Activated CD4-positive, alpha-beta T cell treated with anti-CD3 and anti-CD28 coated beads, Interleukin-2, amount 50 U/mL, for 4 hours (primary cell): ENCODE measurements at places on chromosomes 3 and 15.

DNA sequence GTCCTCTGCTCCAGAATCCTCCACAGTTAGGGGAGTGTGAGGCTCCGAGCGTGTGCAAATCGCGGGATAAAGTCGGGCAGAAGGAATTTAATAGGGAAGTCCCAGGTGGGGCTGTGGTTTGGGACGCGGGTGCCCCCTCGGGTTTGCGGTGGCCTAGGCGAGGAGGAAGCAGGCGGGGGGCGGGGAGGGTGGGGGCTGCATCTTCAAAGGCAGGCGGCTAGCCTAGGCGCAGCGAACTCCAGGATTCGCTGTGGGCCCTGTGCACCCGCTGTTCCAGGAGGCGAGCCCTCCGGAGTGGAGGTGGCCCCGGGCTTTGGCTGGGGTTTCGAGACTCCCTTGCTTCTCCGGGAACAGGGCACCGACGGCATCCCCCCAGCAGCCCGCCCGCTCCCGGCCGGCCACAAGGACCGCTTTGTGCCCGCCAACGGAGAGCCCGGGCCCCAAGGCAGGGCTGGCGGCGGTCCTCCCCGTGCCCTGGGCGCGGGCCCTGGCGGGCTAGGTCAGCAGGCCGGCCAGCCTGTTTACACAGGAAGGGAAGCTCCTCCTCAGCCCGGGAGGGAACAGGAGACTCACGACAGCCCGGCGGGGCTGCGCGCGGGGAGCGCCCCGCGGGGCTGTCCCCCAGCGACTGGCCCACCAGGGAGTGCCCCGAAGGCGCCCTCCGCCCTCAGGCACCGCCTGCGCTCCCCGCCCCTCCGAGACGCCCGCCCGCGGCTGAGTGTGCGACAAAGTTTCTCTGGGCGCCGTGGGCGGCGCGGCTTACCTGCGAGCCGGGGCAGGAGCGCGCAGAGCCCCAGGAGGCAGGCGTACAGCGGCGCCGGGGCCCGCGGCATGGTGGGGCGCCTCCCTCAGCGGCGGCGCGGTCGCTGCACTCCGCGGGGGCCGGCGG lies 753 bp downstream of the ITGB5 start:
- peak; percentile 26 for DNase-seq

GRCh38 chr3:159989973-159990846 lies 1.6 kb downstream of the IL12A start:
- no peak for DNase-seq

- no peak for DNase-seq
Measured at GRCh38 chr3:182212479-182213076, 500.9 kb downstream of the SOX2 start.

- DNase-seq, result no peak
Measured at GRCh38 chr3:151377768-151378385, 6.7 kb downstream of the P2RY12 start.

DNA sequence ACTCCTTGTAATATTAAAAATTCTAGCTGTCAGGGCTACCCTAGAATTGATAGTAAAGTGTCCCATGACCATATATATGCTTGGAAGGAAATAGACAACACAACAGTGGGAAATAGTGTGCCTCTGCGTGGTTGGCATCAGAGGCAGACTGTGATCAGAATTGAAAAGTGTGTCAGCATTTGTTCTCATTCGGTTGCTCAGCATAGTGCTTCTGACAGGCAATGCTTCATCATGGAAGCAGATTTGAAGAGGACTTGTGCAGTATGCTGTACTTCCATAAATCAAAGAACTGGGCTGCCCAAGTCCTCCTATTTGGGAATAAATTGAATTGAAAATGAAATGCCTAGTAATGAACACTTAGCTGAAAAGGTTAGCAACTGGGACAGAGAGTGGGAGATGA lies 435.7 kb downstream of the DIPK2A start:
- DNase-seq, result no peak

DNA sequence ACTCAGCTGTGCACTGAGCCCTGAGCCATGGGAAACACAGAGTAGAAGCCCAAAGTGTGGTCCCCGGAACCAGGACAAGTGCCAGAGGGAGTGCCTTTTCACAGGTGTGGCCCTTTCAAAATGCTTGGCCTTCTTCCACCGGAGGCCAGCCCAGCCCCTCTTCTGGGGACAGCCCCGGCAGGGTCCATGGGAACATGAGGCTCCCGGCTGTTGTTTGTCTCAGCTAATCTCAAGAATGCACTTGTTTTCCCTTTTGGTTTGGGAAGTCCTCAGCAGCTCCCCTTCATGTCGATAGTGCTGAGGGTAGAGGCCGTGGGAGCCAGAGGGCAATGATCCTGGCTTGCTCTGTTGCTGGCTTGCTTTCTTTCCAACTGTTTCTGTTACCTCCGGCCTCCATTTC lies 91.1 kb upstream of the MRPS22 start:
- DNase-seq, result no peak

DNA sequence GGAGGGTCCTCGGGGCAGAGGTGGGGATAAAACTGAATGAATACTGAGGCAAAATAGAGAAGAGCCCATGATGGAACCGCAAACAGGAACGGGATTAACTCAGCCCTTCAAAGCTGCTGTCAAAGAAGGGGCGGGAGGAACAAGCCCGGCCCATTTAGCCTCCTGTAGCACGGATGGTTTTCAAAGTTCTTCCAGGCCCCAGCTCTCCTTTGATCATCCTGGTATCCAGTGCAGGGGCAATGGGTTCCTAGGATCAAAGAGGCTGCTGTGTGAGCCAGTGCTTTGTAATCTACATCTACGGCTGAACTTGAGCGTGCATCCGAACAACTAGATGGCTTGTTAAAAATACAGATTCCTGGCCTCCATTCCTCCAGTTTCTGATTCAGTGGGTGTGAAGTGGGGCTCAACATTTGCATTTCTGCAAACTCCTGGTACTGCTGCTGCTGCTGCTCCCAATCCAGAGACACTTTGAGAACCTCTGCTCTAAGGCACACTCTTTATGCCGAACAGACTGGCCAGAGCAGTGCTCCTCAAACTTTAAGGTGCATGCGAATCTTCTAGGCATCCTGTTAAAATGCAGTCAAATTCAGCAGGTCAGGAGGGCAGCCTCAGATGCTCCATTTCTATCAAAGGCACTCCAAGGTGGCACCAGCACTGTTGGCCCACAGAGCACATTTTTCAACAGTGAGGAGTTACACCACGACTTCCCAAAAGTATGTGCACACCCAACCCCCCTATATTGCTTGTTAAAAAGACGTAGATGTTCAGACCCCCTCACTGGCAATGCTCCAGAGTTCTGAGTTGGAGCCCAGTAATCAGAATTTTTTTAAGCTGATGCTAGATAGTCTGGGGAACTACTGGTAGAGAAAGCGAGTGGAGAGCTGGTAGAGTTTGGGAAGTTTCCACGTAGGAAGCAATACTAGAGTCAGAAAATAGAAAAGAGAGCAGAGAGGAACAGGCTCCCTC lies 5.6 kb downstream of the GALNT15 start:
- no peak for DNase-seq

- no peak for DNase-seq
Measured at GRCh38 chr15:58568157-58568571, 136.4 kb downstream of the LIPC start.

DNA sequence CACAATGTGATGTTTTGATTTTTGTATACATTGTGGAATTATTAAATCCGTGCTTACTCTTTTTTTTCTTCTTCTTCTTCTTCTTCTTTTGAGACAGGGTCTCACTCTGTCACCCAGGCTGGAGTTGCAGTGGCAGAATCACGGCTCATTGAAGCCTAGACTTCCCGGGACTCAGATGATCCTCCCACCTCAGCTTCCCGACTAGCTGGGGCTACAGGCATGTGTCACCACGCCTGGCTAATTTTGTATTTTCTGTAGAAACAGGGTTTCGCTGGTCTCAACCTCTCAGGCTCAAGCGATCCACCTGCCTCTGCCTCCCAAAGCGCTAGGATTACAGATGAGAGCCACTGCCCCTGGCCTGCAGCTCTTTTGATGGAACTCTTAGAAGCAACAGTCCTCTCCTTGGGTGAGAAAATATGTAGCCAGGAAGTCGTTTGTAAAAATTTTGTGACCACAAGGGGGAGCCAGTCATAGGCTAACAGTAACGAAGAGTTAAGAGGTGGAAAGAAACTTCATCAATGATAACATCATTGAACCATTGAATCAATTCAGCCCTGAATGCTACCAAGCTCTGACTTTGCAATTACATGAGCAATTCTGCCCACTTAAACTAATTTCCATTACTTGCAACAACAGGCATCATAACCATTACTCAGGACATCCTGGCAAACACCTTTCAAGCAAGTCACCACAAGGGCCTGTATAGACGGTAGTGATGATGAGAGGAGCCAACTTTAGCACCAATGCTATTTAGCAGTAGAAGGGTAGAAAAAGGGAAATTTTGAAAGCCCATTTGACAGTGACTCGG lies 16.7 kb upstream of the CMTM7 start:
- DNase-seq, result peak; percentile 54

DNA sequence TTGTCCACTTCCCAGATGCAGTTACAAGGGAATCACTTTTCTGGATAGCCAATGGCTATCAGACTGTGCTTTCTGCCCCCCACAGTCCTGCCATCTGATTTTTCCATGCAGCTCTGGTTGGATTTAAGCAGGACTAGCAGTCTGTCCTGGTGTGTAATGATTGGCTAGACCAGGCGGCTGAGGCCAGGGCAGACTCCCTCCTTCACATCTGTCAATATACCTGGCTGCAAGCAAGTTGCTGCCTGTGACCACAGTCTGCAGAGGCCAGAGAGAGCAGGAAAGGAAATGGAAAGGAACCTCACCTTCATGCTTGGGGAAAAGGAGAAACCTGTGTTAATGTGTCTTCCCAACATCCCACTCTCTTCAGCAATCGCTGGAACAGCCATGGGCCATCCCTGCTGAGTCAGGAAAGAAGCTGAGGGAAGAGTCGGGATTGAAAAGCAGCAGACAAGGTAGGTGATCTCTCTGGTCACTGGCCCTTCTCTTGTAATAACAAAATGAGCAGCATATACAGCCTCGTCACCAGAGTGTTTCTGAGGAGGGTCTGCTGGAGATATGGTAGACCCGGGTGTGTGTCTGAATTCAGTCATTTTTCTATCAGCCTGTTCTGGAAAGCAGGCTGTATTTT lies 126.7 kb upstream of the PHLDB2 start:
- no peak for DNase-seq

DNA sequence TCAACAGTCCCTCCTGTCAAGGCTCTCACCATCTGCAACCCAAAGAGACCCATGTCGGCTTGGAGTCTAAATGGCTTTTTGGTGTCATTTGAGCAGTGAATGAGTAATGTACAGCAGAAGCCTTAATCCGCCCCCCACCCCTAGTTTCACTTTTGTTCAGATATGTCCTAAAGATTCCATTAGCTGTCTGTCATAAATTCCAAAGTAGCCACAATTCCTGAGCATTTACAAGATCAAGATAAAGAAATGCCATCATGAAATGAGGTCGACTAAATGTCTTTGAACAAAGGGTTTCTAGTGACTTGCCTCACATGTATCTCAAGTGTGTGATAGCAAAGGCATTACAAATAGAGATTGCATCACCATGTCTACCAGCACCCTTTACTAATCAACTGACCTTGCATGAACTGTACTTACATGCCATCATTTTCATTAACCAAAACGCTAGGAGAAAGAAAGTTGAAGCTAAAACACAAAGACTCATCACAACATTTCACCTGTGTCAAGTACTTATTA lies 123.8 kb upstream of the PHLDB2 start:
- DNase-seq, result no peak

DNA sequence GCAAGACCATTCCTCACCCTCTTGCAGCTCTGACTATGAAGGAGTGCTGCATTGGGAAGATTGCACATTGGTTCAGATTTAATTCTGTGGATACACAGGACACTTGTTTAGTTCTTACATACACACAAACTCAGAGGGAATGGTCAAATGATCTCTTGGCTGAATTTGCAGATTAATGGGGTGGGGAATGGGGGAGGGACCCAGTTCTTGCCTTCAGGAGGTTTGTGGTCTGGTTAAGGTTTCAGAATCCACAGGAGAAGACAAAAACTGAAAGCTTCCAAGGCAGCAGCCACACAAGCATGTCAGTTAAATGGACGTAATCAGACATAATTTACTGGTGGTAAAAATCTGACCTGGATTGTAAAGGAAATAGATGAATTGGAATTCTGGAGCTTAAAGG lies 257.1 kb upstream of the ROPN1 start:
- no peak for DNase-seq

DNA sequence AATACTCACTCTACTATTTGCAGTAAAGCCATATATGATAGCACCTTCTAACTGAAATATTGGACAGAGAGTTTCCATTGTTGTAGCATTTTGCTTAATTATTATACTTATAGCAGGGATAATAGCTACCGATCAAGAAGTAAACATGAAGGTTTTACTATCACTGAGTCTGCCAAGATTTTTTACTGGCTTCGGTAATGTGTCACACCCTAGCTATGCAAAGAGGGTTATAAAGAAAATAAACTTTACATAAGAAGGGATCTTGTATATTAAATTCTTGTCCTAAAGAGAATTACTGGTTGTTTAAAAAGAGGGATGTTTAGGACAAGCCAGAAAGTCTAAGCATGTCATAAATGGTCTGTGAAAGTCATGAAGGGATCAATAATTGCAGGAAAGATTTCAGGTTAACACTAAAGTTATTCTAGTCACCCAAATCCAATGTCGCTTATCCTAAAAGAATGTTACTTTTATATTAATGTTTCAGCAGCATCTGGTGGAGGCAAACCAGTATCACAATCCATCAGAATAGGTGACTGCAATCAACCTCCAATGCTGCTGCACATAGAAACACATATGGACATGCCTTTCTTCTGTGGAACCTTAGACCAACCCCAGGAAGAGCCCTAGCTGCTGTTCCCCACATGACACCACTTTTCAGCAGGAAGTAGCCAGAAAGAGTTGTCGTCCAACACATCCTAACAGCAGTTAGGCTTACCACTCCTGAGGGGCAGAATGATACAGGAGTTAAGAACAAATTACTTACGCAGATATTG lies 62.7 kb upstream of the GK5 start:
- DNase-seq, result no peak

DNA sequence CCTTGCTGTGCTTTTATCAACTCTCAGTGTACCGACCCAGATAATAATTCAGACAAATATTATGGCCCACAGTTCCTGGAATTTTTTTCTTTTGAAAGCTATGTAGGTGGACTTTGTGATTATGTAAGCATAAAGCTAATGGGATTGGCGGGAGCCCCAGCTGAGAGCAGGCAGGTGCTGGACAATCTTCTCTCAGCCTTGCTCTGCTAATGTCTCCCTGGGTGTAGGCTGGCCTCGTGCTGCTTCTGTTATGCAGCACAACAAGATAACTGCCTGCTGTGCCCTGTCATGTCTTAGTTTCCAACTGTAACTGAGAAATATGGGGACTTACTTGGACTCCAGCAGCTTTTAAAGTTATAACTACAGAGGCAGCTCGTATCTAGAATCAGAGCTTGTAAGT lies 415.0 kb downstream of the PDCD6IP start:
- DNase-seq, result no peak
